Activated naive CD8-positive, alpha-beta T cell treated with anti-CD3 and anti-CD28 coated beads for 36 hours (primary cell): ENCODE measurements at places on chromosomes 16 and 17. TPM values are rescaled to one million over a fixed set of nuclear protein-coding genes. Genes with fewer than 3 reads are reported as not detected.

RAMP2 gene
- total RNA-seq, result not detected

VTN gene
- total RNA-seq, result 0.35 TPM

AOC2 gene
- total RNA-seq, result 1.9 TPM

GRCh38 chr17:3036800-3037199, 26.6 kb downstream of the OR1D5 start:
- no peak for DNase-seq

DNA sequence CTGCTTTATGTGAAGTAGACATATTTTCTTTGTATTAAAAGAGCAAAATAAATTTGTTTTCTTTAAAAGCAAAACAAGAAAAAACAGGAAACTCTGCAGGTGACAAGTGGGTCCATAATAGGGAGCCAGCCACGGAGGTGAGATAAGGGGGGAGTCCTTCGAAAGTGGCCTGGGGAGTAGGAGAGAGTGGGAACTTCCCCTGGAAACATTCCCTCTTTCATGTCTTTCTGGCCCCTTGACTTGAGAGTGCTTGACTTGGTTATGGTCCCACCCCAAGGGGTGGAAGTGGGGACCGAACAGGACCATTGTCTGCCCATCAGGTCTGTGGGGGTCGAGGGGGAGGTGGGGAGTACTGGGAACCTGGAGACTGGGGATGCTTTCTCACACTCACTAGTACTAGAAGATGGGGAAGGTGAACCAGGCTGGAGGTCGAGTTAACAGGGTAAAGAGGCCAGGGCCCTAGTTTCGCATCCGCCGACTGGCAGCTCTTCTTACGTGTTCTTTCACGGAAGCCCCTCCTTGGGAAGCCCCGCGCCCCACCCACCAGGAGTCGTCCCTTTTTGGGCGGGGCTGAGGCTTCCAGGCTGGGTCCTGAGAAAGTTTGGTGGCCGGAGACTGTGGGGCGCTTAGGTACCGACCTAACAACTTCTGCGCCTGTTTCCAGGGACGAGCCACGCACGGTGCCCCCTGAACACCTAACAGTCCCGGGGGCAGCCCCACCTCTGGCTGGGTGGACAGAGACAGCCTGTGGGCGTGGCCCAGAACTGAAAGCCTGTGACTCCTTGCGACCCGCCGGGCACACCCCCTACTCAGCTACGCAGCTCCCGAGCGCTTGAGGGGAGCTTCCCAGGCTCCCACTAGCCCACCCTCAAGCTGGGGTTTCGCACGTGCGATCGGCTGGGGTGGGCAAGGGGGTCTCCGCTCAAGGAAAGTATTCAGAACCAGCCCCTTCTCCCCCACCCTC, 790 bp downstream of the TRADD start:
- DNase-seq, result peak; percentile 85

- no peak for DNase-seq
Measured at GRCh38 chr16:66933776-66934137, 445 bp downstream of the CIAO2B start.

- no peak for DNase-seq
Measured at GRCh38 chr16:64412578-64413280, 709.1 kb downstream of the CDH11 start.

DNA sequence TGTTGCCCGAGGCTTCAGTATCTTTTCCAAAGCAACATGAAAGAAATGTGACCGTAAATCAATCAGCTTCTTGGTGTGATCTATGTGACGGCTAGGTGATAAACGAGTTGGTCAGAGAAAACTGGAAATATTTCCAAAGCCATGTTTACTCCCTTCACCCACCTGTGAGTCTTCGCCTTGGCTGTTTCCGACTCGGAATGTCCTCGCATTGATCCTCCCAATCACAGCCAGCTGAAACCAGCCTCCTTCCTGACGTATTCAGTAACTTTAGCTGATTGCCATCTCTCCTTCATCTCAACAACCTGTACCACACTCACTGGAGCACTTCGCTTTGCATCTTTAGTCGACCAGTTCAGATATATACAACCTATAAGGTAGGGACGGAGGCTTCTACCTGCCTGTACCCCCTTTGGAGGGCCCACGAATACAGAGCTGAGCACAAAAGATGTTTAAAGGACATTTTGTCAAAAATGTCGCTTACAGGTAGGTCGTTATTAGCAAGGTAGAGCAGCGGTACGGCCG, 705 bp downstream of the KRABD2 start:
- DNase-seq, result no peak
